ELF-1 (cell line): ENCODE measurements at places on chromosomes 7 and 10.
A peak's percentile ranks its signal among the peaks of the same experiment; 100 is the strongest.

GRCh38 chr7:131039355-131039762, 288.3 kb upstream of the MKLN1 start:
- no peak for DNase-seq

- DNase-seq, result no peak
These were observed 71.8 kb upstream of the LOXL4 start for GRCh38 chr10:98339799-98340198.

- DNase-seq, result no peak
These were observed 15.9 kb downstream of the HYCC1 start for GRCh38 chr7:22997871-22998518.

GRCh38 chr10:9285690-9286089, 1231.2 kb downstream of the GATA3 start:
- DNase-seq, result no peak

GRCh38 chr7:148620749-148621359, 30.3 kb downstream of the C7orf33 start:
- DNase-seq, result peak; percentile 25

DNA sequence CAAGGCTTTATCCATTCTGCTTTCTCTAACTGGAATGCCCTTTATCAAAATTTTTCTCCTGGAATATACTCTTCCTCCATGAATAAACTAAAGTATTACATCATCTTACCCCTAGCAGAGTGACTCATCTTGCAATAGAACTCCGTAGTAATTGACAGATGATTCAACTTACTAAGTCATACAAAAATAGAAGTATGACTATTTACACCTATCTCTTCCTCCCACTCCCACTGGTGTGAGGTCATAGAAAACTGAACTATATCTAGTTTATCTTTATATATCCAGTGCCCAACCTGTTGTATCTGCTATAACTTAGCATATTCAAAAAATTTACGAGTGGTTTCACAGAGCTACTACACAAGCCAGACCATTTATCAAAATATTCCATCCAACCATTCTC, 26.1 kb downstream of the ABCB1 start:
- DNase-seq, result no peak
